ENCODE measurements at places on chromosomes 12 and 14.

DNA sequence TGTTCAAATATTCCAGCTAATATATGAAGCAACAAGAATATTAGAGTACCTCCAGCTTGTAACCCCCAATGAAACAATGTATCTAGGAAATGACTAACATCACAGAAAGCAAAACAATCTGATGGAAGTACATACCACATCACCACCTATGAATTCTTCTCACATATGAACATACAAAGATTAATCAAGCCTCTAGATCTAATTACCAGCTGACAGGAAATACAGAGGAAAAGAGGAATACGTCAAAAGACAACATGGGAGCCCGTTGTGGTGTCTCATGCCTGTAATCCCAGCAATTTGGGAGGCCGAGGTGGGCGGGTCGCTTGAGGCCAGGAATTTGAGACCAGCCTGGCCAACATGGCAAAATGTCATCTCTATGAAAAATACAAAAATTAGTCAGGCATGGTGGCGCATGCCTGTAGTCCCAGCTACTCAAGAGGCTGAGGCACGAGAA, 7.5 kb downstream of the NEDD8 start:
- no peak for DNase-seq

- DNase-seq = no peak
Observed at GRCh38 chr14:51701951-51702350, 50.2 kb downstream of the FRMD6 start.

DNA sequence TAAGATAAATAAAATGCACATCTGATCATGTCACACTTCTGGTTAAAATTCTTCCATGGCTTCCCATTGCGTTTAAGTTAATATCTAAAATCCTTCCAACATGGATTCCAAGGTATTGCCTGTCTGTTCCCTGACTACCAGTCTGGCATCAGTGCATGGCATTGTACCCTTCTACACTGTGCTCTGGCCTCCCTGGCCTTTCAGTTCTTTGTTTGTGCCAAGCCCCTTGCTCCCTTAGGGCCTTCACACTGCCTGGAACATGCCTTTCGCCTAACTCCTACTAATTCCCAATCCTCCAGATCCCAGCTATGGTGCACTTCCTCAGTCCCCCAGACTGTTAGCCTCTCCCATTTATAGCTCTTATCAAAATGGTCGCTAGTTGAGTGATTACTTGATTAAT, 6.3 kb downstream of the CIPC start:
- DNase-seq = no peak

DNA sequence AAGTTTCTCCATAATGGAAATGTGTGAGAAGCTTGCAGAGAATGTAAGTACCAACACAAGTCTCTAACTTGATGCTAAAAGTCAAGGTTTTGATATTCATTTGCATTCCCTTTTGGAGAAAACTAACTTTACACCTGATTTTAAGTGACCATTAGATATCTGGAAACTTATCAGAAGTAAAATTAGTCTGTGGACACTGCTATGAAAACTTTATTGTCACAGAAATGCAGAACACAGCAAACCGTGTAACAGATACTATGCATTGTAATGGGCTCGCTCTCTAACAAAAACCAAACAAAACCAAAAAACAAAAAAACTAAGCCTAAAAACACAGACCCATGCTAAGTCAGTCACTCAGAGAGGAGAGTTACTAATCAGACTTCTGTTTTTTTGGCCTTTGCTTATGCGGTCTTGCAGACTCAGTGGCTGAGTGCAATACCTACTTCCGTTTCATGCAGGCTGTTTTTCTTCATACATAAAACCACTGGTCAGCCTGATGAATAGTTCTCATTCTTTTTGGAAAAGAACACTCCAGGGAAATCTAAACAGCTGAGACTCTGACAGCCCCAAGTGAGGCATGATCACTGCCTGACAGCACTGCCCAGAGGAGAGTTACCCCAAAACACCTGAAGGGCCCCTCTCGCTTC, 35.7 kb downstream of the NRDE2 start:
- no peak for DNase-seq

- no peak for DNase-seq
Observed at GRCh38 chr12:2644683-2645405, 149.9 kb upstream of the FKBP4 start.

GRCh38 chr14:58177125-58177524, 22.8 kb upstream of the ACTR10 start:
- no peak for DNase-seq

GRCh38 chr14:60064491-60065072, 27.1 kb upstream of the PCNX4 start:
- DNase-seq = no peak

- no peak for DNase-seq
Observed at GRCh38 chr12:56682323-56682722, 5.8 kb downstream of the PTGES3 start.

DNA sequence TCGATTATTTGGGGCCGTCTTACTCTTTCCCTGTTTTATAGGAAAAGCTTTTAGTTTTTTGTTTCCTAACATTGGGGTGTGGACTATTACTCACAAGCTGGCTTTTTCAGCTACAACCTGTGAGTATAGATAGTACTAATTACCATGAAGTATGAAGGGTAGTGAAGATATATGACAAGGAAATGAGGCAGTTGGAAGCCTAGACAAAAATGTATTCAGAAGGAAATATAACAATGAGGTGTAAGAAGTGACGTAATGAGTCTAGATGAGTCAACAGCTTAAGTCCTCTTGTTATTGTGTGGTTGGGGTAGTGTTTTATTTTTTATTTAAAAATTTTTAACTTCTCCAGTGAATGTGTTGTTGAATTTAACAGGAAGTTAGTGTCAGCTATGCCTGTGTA, 804.5 kb downstream of the NRXN3 start:
- DNase-seq = no peak

DNA sequence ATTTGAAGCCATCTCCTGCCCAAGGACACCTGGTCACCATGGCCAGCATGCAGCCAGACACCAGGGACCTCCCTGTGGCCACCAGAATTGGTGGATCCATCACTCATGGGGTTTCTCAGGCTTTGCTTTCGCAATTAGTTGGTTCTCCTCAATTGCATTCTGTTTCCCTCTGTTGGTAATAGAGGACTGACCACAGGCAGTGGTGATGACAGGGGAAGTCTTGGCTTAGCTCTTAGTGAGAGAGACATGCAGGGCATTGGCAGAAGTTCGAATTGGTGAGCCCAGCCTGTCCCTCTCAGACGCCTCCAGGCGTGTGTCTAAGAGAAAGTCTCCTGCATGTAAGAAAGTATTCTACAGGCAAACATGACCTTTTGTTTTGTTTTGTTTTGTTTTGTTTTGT, 21.3 kb downstream of the HCAR2 start:
- no peak for DNase-seq

GRCh38 chr12:40286583-40286982, 61.8 kb downstream of the LRRK2 start:
- no peak for DNase-seq

GRCh38 chr12:29750928-29751220, 32.9 kb downstream of the TMTC1 start:
- DNase-seq = no peak

GRCh38 chr14:99329711-99330315, 57.8 kb upstream of the BCL11B start:
- no peak for DNase-seq

DNA sequence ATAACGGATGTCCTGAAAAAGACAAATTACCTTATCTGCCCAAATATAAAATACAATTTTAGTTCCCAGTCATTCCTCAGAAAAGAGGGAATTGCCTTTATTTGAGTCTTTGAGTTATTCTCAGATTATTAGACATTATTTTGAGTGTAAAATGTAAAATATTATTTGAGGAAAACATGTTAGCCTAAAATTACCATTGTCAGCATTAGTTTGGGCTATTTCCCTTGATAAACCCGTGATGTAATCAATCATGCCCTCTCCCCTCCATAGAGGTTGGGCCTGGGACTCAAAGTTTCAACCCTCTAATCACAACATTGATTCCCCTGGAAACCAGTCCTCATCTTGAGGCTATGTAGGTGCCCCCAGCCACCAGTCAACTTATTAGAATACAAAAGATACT, 213.4 kb downstream of the NUBPL start:
- no peak for DNase-seq

- DNase-seq = no peak
Observed at GRCh38 chr14:36600431-36600830, 18.0 kb upstream of the NKX2-8 start.

GRCh38 chr14:92768795-92769194, 20.4 kb upstream of the LGMN start:
- no peak for DNase-seq

DNA sequence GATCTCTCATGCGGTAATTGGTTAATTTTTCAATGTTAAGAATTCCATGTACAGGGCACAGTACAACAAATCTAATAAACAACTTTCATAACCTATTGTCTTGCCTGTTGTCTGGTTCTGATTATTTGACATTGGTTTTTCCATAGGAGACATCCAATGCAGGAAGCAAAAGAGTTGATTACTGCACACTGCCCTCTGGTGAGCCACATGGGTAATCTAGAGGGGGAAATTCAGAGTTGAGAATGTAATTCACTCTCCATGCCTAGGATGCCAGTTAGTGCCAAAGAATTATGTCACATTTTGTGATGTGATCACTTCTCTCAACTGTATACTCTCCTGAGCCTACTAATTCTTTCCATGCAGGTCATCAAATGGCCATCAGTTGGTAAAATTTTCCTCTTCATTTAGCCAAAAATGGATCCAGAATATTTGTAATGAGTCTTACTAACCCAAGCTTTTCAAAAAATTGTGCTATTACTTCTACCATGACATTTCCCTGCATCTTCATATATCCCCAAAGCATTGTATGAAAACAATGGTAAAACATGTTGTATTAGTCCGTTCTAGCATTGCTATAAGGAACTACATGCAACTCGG, 17.7 kb upstream of the CCDC91 start:
- DNase-seq = no peak

- no peak for DNase-seq
Observed at GRCh38 chr12:104219908-104220404, 4.4 kb downstream of the TXNRD1 start.

- DNase-seq = no peak
Observed at GRCh38 chr14:67680121-67680602, 5.7 kb upstream of the VTI1B start.

- no peak for DNase-seq
Observed at GRCh38 chr14:52701223-52701622, 5.8 kb upstream of the PSMC6 start.

- DNase-seq = no peak
Observed at GRCh38 chr14:31787377-31787776, 226.2 kb downstream of the NUBPL start.

GRCh38 chr12:40017488-40017887, 88.4 kb downstream of the SLC2A13 start:
- DNase-seq = no peak

GRCh38 chr14:93232159-93232558, 25.1 kb downstream of the UBR7 start:
- no peak for DNase-seq

DNA sequence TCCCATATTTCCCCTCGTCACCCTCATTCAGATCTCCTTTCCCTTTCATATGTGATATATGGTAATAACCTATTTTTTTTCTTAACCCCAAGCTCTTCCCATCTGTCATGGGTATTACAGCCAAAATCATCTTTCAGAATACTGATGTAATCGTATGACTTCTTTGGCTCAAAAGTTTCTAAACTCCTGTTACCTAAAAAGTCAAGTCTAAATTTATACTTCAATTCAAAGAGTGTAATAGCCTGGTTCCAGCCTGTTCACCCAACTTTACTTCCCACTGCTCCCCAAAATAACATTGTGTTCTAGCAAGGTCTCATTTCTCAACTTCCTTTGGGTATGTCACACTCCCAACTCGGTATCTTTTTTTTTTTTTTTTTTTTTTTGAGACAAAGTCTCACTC, 48.5 kb downstream of the TBK1 start:
- DNase-seq = no peak

DNA sequence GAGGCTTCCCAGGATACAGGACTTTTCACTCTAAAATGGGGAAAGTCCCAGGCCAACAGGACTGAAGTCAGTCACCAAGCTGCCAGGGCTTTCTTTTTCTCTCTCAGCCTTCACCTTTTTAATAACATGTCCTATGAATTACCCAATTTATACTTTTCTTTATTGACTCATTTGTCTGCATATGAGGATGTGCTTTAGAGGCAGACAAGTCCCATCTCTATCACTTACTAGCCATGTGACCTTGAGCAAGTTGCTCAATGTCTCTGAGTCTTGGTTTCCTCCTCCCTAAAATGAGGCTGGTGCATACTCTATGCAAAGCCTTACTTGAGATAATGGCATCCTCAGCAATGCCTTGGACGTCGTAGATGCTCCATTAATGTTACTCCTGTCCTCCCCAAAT, 98.1 kb upstream of the TMPO start:
- DNase-seq = no peak

DNA sequence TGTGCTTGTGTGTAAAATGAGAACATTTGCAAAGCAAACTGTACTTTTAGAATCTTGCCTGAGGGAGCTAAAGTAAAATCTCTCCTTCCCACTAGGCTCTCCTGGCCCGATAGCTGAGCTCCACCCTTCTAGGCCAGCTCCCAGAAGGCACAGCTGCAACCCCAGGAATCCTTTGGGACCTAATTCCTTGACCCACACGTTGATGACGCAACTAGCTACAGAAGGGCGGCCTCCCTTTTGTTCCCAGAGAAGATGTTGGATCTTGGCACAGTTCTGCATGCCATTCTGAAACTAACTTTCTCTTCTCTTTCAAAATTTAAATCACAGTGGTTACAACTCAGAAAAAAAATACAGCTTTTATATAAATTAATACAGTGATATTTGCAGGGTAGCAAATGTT, 268.1 kb downstream of the EGLN3 start:
- DNase-seq = no peak
